ENCODE measurements at places on chromosomes 5 and 9.

- DNase-seq: peak; percentile 6
These were observed 38.6 kb upstream of the SNX2 start for GRCh38 chr5:122736086-122736845.

- no peak for DNase-seq
These were observed 43.0 kb downstream of the ITGA2 start for GRCh38 chr5:53032188-53032587.

DNA sequence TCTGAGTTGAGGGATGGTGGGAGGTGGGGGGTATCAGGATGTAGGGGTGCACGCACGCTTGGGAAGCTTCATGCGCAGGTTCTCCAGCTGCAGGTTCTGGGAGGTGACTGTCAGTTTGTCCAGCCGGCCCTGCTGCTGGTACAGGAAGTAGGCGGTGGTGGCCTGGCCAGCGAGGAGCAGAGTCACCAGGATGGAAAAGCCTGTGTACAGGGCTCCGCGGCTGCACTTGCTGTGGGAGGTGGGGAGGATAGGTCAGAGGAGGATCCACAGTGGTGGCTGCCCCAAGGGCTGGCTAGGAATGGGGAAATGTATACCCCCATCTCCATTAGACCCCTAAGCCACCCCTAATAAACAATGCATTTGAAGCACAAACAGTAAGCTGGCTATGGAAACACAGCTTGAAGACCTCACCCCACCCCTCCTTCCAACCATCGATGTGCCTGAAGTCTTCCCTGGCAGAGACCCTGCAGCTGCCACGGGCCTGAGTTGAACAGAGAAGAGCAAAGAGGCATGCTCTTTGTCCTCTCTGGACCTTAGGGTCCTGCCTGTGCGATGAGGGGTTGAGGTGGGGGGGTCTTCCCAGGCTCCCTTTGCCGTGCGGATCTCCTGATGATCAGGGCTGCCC lies 5.5 kb downstream of the CD74 start:
- no peak for DNase-seq

DNA sequence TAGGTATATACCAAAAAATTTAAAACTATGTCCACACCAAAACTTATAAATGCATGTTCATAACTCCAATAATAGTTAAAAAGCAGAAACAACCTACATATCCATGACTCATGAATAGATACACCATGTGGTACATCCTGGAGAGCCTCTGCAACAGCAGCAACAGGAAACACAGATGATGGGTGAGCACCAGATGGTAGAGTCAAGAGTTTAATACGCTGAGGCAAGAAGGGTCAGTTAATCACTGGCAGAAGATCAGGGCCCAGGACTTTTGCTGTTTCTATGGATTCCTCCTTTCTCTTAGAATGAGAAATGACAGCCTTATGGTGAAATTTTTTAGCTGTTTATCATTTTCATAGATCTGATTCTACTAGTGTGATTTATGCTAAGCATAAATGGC lies 351.8 kb upstream of the ADAMTSL1 start:
- no peak for DNase-seq

- no peak for DNase-seq
These were observed 37.9 kb upstream of the DPYSL3 start for GRCh38 chr5:147547730-147548129.
